Right renal cortex interstitium (tissue), 3 donors: ENCODE measurements at places on chromosomes 13 and 19.

GRCh38 chr13:51608857-51609406 is 24.7 kb downstream of the WDFY2 start:
- no peak for DNase-seq

- DNase-seq: no peak
Observed at GRCh38 chr19:13699786-13700185, 64.5 kb upstream of the MRI1 start.

DNA sequence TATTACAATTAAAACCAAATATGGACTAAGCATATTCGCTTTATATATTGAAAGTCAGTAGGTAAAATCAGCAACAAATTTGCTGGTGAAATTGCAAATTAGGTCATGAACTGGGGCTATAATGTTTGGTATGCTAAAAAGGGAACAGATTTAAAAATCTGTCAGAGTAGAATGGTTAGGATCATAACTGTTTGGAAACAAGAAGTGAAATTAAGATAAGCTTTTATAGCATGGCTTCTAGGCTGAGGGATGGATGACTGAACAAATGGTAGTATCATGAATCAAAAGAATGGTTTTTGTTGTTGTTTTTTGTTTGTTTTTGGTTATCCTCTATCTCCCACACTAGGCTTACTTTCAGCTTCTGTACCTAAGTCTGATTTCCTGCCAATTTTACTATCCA is 1090.4 kb downstream of the PCDH9 start:
- no peak for DNase-seq

GRCh38 chr13:66940113-66940512 is 290.0 kb downstream of the PCDH9 start:
- no peak for DNase-seq

GRCh38 chr19:29381353-29382203 is 144.2 kb upstream of the VSTM2B start:
- DNase-seq: no peak

DNA sequence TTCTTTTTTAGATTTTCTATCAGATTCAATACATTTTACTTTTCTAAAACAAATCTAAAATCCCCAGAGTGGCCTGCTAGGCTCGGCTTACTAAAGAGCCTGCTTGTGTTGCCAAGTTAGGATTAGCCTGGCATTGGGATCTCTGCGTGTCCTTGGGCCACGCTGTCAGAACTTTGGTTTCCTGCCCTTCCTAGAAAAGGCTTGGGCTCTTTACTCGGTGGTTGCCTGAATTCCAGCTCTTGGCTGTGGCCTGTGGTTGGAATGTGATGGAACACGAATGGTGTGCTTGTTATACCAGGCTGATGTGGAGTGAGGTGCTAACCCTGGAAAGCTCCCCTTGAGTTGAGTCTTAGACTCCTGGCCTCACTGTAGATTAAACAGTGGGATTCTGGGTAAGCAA is 8.5 kb downstream of the SPATA13 start:
- no peak for DNase-seq

DNA sequence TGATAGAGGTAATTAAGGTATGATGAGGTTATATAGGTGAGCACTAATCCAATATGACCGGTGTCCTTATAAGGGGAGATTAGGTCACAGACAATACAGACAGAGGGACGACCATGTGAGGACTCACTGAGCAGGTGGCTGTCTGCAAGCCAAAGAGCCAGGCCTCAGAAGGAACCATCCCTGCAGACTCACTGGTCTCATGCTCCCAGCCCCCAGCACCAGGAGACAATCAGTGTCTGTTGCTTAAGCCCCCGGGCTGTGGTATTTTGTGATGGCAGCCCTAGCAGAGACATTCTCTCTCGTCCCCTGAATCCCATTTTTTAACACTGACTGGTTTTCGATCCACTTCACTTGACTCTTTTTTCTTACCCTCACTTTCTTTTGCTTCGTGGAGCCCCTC is 51.9 kb upstream of the PABPC3 start:
- DNase-seq: no peak

- DNase-seq: no peak
Observed at GRCh38 chr13:28415994-28416421, 78.9 kb downstream of the FLT1 start.

GRCh38 chr13:44506719-44507118 is 69.4 kb downstream of the TSC22D1 start:
- no peak for DNase-seq

- no peak for DNase-seq
Observed at GRCh38 chr13:43128504-43128961, 105.1 kb downstream of the DNAJC15 start.

- peak; percentile 8 for DNase-seq
Observed at GRCh38 chr19:36488846-36489117, 579 bp downstream of the ZNF566 start.

- DNase-seq: no peak
Observed at GRCh38 chr13:66359910-66360552, 870.1 kb downstream of the PCDH9 start.

DNA sequence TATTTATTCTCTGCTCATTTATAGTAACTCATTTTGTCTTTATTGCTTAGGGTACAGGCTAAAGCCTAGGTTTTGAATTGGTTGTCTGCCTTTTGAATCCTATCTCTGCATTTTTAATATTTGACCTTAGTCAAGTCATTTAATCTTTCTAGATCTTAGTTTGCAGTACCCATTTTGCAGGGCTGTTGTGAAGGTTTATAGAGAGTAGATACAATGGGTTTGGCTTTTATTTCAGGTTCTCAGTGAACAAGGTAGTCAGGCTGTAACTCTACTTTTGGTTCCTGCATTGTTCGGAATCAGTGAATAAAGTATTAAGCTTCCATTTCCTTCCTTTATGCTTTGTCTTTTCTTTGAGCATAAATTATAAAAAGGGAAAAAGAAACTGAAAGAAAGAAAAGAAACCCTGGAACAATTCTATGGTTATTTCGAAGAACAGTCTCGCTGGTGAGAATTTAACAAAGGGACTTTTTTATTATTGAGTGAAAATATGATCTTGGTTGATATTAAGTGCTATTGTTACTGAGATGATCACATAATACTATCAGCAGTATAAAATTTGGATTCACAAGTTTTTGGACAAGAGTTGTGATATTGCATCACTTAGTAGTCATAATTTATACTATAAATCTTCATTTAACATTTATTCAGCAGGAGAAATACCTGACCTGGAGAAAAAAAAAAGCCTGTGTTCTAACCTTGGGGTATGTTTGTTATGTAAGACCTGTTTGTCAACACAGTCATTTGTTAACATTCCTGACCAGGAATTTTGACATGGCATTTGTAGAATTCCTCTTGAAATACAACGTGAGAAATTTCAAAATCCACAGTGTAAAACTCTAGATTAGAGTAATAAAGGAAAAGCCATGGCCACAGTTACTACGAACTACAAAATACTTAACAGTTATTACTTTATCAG is 91.3 kb downstream of the ZMYM2 start:
- no peak for DNase-seq

GRCh38 chr13:83008212-83008929 is 873.9 kb downstream of the SLITRK1 start:
- DNase-seq: no peak

DNA sequence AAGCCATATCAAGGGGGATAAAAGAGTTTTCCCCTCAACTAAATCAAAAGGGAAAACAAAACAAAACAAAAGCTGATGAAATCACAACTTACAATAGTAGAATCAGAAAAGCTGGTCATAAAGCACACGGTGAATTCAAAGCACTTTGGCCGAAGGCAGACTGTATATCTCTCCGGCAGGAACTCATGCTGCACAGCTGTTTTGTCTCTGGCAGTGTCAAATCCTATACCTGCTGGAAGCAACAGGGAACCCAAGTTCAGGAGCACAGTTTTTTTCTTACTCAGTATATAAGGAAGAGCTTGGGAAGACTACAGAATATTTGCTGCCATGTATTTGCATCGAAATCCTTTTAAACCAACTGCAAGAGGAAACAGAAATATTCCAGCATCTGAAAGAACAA is 213.7 kb downstream of the RFC3 start:
- no peak for DNase-seq

DNA sequence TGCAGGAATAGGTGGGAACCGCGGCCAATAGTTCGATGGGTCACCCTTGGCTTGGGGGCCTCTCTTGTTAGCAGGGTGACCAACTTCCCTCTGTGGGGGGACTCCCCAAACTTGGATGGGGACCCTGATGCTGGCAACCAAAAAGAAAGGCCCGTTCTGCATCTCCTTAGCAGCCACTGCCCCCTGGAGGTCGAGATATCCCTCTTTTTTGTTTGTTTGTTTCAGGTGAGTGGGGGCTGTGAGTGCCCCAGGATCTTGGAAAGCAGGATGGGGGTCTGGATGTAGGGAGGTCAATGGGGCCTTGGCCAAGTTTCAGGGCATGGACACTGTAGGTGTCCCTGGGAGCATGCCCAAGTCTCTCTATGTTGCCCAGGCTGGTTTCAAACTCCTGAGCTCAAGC is 7.7 kb upstream of the CRTC1 start:
- DNase-seq: no peak

DNA sequence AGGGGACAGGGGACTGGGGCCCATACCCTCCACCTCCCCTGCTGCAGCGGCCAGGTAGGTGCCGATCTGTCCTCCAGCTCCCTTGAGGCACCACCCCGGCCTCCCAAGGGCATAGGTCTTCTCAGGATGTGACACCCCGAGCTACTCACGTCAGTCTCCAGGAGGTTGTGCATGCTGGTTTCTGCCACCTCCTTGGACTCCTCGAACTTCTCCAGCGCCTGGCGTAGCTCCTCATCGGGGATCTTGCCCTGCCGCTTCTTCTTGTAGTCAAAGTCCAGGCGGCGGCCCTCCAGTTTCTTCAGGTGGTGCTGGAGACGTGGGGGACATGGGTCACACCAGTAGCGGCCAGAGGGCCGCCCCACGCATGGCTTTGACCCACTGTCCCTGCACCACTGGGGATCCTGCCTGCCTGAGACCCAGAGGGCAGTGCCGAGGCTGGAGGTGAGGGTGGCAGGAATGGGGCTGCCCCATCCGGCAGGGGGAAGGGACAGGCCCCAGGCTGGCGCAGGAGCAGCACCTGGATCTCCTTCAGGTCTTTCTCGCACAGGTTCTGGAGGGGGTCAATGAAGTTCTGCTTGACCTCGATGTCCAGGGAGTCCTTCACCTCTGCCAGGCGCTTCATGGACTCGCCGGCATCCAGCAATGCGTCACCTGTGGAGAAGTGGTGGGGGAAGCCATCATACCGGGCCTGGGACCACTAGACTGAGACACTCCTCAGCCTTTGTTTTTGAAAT is 20.4 kb downstream of the MPND start:
- DNase-seq: no peak

DNA sequence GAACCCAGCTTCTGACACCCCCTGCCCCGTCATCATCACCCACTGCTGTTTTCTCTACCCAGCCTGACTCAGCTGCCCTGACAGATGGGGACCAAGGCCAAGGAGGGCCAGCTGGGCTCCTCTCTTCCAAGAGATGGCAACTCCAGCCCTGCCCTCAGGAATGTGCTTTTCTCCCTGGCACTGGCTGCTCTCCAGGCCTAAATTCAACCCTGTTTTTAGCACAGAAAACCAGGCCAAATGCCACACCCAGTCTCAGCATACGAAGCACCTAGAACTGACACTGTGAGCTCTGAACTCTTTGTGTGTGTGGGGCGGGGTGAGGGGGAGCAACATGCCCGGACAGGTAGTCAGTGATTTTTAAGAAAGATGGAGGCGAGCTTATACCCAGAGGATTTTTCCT is 23.4 kb upstream of the IGFL1 start:
- no peak for DNase-seq

DNA sequence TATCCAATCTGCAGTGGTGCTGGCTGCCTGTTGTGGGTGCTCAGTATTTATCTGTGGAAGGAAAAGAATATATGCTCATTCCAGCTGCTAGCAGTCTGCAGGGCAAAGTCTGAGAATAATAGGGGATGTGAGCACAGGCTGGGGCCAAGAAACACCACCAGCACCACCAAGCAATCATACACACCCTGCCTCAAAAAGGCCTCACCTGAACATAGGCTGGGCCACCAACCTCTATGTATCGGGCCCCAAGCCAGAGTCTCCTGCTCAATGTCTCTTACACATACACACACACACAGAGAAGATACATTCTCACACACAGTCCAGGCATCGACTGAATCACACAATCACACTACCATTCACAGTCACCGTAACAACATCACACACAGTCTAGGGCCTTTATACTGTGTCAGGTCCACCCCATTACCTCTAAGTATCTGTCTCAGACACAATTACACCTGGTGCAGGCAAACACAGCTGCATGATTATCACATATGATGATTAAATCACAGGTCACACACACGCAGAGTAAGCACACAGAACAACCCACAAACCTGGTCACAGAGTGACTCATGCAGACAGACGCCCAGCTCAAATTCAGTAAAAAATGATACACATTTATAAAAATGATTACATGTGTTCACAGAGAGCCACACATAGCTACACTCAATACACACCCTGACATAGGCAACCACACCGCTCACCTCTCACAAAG is 1.3 kb upstream of the ZSCAN22 start:
- no peak for DNase-seq

- no peak for DNase-seq
Observed at GRCh38 chr13:49859560-49859959, 67.1 kb upstream of the KPNA3 start.

DNA sequence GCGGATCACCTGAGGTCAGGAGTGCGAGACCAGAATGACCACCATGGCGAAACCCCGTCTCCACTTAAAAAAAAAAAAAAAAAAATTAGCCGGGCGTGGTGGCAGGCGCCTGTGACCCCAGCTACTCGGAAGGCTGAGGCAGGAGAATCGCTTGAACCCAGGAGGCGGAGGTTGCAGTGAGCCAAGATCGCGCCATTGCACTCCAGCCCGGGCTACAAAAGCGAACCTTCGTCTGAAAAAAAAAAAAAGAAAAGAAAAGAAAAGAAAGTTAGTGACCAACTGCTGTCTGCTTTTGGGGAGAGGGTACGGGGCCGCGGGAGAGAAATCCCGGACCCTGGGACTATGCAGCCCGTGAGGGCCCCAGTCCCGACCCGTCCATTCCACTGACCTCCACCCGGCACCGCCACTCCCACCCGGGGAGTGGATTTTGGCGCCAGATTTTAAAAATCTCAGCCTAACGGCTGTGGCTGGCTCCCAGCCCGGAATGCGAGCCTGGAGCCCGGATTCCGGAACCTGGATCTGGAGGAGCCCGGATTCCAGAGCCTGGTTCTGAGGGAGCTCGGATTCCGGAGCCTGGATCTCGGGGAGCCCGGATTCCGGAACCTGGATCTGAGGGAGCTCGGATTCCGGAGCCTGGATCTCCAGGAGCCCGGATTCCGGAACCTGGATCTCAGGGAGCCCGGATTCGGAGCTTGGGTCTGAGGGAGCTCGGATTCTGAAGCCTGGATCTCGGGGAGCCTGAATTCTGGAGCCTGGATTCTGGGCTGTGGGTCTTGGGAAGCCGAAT is 6.1 kb upstream of the LMNB2 start:
- DNase-seq: peak; percentile 92
